ENCODE measurements at places on chromosomes 11 and 22.

GRCh38 chr11:124670732-124671131 lies 2.8 kb downstream of the SIAE start:
- no peak for DNase-seq

DNA sequence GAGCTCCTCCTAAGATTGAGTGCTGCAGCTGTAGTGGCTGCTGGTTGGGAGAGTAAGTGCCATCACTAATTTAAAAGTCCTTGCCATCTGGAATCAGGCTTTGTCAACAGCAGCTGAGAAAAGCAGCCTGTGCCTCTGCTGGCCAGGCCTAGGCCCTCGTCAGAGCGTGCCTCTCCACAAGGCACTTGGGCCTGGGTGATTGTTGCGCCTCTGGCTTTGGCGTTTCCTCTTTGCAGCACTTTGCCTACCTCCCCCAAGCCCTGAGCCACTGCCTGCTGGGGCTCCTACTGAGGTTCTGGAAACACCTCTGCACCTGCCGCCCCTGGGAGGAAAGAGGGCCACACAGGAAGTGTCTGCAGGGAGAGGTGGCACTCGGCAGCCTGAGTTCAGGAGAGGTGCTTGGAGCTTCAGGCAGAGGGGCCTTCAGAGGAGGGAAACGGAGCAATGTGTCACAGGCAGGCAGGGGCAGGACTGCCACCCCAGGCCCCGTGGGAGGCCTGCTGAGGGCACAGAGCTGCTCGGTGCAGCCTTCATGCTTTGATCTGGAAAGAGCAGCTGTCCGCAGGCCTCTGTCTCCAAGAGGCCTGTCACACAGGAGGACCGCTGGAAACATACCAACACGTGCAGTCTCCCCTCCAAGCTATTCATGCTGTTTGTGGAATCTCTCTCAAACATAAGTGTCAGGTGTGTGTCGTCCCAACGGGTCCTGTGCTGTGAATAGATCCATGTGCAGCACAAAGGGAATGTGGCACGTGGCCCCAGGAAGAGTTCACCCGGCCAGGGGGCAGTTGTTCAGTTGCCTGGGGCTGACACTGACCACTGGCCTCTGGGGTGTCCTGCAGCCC lies 61.5 kb upstream of the EMID1 start:
- DNase-seq: no peak

DNA sequence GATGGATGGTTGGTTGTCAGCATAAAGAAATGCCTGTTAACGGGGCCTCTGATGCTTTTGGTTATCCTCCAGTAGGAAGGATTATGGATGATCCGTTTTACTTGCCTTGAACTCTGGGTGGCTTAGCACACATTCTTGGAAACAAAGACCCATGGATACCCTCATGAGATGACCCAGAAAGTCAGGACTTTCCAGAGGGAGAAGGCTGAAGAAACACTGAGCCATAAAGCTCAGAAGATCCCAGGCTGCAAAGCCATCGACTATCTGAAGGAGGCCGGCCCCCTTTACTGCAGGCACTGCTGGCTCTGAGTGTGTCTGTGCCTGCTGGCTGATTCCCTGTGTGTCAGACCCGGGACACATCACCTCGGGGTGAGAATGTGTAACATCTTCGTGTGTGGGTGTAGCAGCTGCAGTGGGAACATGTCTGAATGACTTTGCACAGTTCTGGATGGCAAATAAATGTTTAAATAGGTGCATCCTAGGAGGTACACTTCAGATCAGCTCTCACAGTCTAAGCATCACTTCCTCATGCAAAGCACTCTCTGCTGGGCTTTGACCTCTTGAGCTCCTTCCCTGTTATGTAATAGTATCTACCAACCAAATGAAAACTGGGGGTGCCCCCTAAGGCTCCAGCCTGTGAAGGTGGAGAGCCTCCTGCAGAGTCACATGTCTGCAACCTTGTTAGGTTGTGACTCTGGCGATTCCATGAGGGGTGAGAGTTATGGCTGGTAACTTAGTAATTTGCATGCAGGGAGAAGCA lies 1084.9 kb downstream of the TBC1D22A start:
- no peak for DNase-seq

- no peak for DNase-seq
Measured at GRCh38 chr22:28951969-28952521, 68.7 kb downstream of the ZNRF3 start.

GRCh38 chr22:33579448-33580093 lies 340.7 kb downstream of the LARGE1 start:
- peak; percentile 71 for DNase-seq

GRCh38 chr11:112844517-112844916 lies 116.7 kb upstream of the NCAM1 start:
- no peak for DNase-seq

DNA sequence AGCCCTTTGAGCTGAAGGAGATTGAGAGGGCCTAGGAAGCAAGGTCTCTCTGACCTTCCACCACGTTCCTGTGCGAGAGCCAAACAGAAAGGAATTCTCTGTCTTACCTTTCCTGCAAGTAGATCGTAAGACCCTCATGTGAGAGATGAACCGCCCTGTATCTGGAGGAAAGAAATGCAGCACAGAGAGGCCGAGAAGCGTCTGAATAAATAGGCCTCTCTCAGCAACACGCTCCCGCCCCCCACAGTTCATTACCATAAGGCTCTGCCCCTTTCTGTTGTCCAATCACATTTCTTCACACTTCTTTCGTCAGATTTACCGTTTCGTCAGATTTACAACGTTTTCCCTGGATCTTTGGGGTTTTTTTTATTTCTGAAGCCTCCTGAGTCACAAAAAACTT lies 90.3 kb downstream of the BLID start:
- DNase-seq: no peak

DNA sequence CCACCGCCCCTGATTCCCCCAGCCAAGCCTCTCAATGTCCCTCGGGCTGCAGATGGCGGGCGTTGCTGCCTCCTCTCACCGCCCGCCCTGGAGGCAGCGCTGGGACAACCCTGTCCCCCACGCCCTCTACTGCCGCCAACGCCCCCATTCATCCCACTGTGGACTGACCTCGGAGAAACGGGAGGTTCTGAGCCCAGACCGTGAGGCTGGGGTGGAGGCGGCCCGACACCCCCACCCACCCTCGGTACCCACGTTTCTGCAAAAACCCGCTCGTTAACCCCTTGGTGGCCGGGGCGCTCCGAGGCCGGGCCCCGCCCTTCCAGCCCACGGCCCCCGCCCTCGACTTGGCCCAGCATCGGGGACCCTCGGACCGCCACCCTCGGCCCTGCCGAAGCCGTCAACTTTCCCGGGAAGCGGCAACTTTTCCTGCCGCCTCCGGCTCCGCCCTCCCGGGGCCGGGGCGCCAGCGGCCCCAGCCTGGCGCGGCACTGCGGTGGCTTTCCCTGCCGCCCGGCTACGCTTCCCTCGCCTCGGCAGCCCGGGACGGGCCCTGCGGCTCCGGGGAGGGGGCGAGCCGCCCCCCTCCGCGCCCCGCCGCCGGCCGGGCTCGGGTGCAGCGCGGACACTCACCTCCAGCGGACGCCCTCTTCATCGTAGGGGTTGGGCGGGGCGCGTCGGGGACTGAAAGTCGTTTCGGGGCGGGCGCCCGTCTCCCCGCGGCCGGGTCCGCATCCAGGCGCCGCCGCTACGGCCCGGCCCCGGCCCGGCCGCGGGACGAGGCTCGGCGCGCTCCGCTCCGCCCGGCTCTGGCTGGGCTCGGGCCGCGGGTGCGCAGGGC lies 458 bp downstream of the RTN4R start:
- DNase-seq: peak; percentile 73

DNA sequence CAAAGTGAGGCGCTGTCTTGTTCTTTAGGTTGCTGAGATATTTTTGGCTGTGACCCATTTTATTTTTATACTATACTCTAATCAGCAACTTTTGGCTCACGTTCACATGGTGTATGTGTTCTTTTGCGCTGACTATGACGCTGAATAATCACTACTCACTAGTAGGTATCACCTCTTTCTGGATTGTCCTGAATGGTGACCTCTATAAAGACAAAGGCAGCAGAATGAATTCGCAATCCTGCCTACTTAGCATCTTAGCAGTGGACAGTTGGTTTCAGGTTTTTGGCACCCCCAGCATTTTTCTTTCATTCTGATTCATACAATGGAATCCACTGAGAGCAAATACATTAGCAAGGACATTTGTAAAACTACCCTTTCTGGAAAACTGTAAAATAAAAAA lies 351.3 kb downstream of the JRKL start:
- DNase-seq: no peak

- DNase-seq: no peak
Measured at GRCh38 chr22:36734171-36735058, 30.9 kb upstream of the CACNG2 start.

DNA sequence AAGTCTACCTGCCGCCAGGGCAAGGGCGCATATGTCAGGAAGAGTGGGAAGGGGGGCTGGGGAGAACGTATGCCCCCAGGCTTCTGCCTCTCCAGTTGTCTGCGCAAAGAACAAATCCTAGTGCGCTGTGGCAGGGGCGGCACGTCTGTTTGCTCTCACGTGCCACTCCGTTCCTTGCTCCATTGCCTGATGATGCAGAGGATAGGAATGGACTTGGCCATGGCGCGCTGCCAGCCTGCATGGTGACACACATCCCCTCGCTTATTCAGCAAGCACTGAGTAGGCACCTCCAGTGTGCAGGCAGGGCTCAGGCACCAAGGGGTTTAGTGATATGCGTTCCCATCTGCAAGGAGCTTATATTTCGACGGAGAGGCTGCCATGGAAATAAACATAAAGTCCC lies 45.4 kb upstream of the SLC22A12 start:
- DNase-seq: peak; percentile 91

DNA sequence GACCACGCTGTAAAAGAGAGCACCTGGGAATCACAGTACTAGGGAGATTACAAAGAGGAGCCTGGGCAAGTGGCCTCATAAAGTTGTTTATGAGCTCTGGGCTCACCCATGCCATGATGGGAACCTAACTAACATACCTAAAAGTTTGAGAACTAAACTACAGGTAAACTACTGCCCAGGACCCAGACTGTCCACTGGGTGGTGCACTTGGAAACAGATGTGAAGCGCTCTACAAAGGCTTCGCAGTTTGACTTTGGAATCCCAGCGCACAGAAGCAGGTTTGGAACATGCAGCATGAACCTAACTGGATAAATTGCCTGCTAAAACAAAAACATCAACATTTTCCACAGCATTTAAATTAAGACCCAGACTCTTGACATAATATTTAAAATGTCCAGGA lies 418.6 kb downstream of the FAM181B start:
- peak; percentile 40 for DNase-seq

DNA sequence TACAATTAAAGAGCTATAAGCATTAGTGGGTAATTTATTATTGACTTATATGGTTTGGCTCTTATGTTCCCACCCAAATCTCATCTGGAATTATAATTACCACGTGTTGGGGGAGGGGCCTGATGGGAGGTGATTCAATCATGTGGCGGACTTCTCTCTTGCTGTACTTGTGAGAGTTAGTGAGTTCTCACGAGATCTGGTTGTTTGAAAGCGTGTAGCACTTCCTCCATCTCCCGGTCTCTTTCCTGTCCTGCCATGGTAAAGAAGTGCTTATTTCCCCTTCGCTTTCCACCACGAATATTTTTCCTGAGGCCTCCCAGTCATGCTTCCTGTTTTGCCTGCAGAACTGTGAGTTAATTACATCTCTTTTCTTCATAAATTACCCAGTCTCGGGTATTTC lies 28.1 kb upstream of the CHORDC1 start:
- DNase-seq: no peak

- DNase-seq: peak; percentile 88
Measured at GRCh38 chr11:2444821-2445745, at the start of gene KCNQ1. Gene KCNQ1 (plus strand): TSS chr11:2445008. CDS start chr11:2445099, 91 bp downstream.

GRCh38 chr22:25110846-25111578 lies 88.6 kb upstream of the CRYBB3 start:
- DNase-seq: peak; percentile 100

DNA sequence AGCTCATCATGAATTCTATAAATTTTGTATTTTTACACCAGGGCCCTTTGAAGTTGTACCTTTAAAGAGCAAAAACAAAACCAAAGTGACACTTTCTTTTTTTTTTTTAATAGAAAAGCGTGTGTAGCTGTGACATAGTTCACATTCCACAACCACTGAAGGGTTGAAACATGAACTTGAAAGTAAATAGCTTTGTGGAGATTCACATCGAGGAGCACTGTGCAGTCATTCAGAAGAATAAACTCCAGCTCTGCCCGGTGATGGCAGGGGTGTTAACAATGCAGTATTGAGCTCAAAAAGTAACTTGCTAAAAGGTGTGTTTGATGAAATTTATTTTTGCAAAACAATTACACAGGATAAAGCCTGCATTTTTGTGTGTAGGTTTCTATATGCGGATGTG lies 1166.2 kb downstream of the TBC1D22A start:
- DNase-seq: peak; percentile 26

GRCh38 chr11:127393460-127393997 lies 393.0 kb upstream of the KIRREL3 start:
- no peak for DNase-seq

DNA sequence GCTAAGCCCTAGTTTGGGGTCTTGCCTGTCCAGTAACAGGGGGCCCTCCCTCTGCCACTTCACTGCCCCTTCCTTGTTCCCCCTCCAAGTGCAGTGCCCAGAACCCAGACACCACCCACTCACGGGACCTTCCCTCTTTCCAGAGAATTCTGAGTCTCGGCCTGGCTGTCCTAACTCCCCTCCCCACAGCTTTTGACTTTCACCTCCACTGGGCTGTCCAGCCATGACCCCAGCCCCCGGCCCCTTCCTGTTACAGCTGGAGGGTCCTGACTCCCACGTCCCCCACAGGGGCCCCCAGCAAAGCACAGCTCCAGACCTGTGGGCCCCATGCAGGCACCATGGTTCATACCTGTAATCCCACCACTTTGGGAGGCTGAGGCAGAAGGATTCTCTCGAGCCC lies 71.5 kb downstream of the BRD1 start:
- no peak for DNase-seq

- peak; percentile 69 for DNase-seq
Measured at GRCh38 chr22:30326255-30326705, 461 bp downstream of the TBC1D10A start.

- peak; percentile 94 for DNase-seq
Measured at GRCh38 chr22:32050678-32051515, 7.8 kb downstream of the SLC5A1 start.

- no peak for DNase-seq
Measured at GRCh38 chr11:78810559-78811009, 235.9 kb upstream of the NARS2 start.

DNA sequence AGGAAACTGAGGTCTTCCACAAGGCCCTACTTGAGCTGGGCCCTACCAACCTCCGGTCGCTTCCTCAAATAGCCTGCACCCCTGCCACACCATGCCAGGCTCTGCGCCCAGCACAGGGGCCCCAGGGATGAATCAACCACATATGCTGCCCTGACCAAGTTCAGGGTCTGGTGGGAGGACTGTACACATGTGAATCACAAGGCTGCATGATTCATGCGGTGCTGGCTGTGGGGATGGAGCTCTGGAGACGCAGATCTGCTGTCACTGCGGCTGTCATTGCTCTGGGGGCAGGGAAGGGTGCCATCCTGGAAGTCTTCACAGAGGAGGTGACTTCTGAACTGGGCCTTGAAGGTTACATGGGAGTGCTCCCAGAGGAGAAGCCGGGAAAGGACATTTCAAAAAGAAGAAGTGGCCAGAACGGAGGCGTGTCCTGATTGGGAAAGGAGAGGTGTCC lies 21.5 kb downstream of the CYTH4 start:
- DNase-seq: peak; percentile 94
